ENCODE measurements at places on chromosomes 7 and 10. TPM values are rescaled to one million over a fixed set of nuclear protein-coding genes. Genes with fewer than 3 reads are reported as not detected.

Gene PPIA
- total RNA-seq, result 1,316 TPM

GRCh38 chr10:129965959-129966358 is 1.9 kb upstream of the EBF3 start:
- peaks cover 58% of the 10 kb centered on the region for H3K27me3 ChIP-seq
- H3K4me1 ChIP-seq, result peaks cover 19% of the 10 kb centered on the region
- no peak for DNase-seq
- H3K4me3 ChIP-seq, result no peak overlapping the region

DNA sequence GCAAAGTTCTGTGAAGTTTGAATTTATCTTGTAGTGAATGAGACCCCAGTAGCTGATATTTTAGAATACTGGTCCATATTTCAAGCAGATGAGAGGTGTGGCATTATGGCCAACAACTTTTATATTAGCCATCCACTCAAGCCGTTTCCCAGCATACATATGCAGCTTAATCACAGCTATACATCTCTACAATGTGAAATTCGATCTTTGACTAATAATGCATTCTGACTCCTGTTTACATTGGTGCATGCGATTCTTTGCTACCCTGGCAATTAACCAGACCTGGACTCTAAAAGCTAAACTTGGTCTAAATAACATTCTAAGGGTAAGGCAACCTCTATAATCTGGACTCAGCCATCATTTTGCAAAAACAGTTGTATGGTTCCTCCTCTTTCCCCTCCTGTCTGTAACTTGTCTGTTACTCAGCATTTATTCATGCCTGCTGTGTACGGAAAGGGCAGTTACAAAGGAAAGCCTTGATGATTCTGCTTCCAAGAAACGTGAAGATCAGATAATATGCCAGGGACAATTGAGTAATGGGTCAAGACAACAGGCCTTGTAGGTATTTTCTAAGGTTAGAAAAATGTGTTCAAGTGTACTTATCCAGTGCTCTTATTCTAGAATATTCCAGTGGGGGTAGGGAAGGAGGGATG is 50.6 kb downstream of the PNLIPRP2 start:
- peaks cover 13% of the 10 kb centered on the region for H3K27me3 ChIP-seq
- no peak overlapping the region for H3K27ac ChIP-seq
- no peak overlapping the region for H3K4me3 ChIP-seq
- no peaks in the 10 kb centered on the region for H3K4me1 ChIP-seq

GRCh38 chr10:84195044-84195830 is 900 bp downstream of the CDHR1 start:
- no peaks in the 10 kb centered on the region for H3K36me3 ChIP-seq
- DNase-seq, result no peak
- H3K27ac ChIP-seq, result no peak overlapping the region
- peak overlapping the region; percentile 66 for H3K4me3 ChIP-seq
- peaks cover 43% of the 10 kb centered on the region for H3K27me3 ChIP-seq

Measured in activated T-cell treated with anti-CD3 and anti-CD28 coated beads, Interleukin-2, amount 50 U/mL, for 72 hours (primary cell).